Inflammatory macrophage treated with lipopolysaccharide for 4 hours (primary cell): ENCODE measurements at places on chromosomes 7 and 10.

GRCh38 chr10:114691442-114691941, 33.4 kb upstream of the ABLIM1 start:
- peak; percentile 81 for DNase-seq

GRCh38 chr7:24284699-24285506, 913 bp downstream of the NPY start:
- DNase-seq, result no peak

DNA sequence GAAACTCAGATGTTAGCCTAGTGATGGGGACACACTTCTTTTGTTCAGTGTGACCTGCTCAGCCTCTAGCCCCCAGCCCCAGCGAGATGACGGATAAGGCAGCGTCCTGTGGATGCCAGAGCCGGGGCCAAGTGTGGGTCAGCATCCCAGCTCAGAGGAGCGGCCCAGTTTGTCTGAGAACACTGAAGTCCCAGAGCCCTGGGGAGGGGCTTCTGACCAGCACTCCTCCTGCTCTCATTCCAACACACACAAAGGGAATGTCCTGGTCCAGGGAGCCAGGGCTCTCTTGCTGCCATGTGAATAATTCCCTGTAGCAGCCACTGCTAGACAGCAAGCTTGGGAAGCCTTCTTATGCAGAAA, 4.5 kb upstream of the ATP6V0E2 start:
- no peak for DNase-seq

- no peak for DNase-seq
Measured at GRCh38 chr10:99369126-99369525, 40.0 kb downstream of the CNNM1 start.

DNA sequence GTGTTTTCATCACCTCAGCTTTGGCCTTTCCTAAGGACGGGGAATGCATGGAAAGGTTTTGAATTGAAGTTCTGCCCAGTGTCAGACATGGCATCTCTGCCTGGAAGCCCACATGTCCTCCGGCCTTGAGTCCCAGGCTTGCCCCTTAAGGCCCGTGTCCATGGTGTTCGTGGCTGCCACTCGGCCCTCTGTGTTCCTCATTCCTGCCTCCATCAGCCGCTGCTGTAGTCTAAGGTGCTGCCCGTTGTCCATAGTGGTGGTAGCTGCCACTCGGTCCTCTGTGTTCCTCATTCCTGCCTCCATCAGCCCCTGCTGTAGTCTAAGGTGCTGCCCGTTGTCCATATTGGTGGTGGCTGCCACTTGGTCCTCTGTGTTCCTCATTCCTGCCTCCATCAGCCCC, 180.7 kb upstream of the SHH start:
- no peak for DNase-seq

GRCh38 chr10:75723319-75723980, 292.0 kb downstream of the LRMDA start:
- no peak for DNase-seq

DNA sequence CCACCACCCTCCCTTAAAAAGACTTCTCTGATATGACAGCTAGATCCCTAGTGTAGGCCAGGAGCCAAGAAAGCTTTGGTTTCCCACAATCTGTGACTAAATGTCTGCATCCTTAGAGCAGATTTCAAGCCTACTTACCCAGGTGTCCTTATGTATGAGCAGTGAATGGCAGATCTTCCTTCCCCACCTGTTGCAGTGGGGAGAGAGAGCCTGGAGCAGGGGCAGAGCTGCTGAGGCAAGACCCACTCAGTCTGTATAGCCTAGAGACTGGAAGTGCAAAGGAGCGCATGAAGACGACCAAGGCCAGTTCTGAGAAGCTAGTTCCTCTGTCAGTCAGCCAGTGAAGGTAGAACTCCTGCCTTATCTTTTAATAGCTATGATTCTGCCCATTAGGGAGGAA, 180.1 kb downstream of the GRM3 start:
- DNase-seq, result no peak

DNA sequence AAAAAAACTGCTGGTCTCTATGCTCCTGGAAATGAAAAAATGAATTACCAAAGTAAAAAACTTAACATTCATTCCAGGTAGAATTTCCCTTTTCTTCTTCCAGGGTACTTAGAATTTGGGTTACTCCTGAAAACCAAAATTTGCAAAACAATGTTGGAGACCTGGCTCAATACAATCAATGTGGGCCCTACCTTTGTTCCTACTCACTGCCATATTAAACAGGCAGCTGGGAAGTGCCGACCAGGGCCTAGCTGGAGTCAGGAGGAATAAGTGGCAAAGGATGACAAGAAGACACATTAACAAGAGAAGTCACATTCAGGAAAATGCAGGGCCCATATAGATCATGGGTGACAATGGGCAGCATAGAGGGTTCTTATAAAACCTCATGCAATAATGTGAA, 6.4 kb upstream of the AGK start:
- DNase-seq, result no peak

- no peak for DNase-seq
Measured at GRCh38 chr10:70540089-70540788, 61.7 kb downstream of the PALD1 start.

- DNase-seq, result no peak
Measured at GRCh38 chr7:108653526-108653925, 83.9 kb downstream of the DNAJB9 start.

- DNase-seq, result no peak
Measured at GRCh38 chr10:132110713-132111112, 45.0 kb downstream of the JAKMIP3 start.

GRCh38 chr10:73061743-73062142, 34.9 kb downstream of the P4HA1 start:
- no peak for DNase-seq

- DNase-seq, result no peak
Measured at GRCh38 chr10:2334575-2334974, 597.2 kb upstream of the ADARB2 start.

- no peak for DNase-seq
Measured at GRCh38 chr10:44898665-44899064, 12.5 kb upstream of the TMEM72 start.

DNA sequence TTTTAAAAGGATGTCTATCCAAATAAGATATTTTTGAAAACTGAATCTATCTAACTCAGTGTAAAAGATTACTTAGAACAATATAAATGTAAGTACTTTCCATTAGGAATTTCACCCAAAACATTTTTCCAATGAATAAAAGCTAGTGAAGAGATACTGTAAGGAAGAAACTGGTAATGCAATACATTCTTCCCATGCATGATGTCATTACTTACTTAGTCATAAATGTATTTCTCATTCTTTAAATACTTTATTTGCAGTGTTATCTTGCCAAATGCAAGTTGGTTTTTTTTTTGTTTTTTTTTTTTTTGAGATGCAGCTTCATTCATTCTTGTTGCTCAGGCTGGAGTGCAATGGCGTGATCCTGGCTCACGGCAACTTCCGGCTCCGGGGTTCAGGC, 265.6 kb downstream of the PHF14 start:
- no peak for DNase-seq

DNA sequence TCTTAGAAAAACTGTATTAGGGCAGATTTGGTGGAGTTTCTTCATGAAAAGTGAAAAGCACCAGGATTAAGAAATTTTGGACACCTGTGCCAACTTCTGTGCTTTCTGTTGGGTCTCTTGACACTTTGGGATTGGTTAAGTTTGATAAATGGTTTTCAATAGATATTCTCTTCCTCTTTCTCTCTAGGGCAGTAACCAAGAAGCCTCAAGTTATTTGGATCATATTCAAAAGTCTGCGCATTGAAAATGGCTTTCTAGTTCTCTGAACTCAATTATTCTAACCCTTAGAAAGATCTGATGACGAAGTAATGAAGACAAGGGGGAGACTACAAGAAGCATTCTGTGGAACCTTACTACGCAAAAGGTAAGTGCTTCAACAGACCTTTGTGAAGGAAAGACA, 144.0 kb upstream of the CCDC6 start:
- DNase-seq, result no peak

GRCh38 chr7:18806177-18806576, 310.6 kb downstream of the HDAC9 start:
- DNase-seq, result no peak

GRCh38 chr10:93261961-93262610, 188.4 kb downstream of the CYP26A1 start:
- DNase-seq, result peak; percentile 7

- DNase-seq, result no peak
Measured at GRCh38 chr7:131605280-131605878, 49.0 kb upstream of the PODXL start.

GRCh38 chr10:48545462-48546145, 59.3 kb downstream of the ARHGAP22 start:
- DNase-seq, result no peak

- no peak for DNase-seq
Measured at GRCh38 chr10:86644794-86645445, 9.4 kb upstream of the OPN4 start.

GRCh38 chr7:66754541-66754940, 14.0 kb downstream of the RABGEF1 start:
- DNase-seq, result no peak

DNA sequence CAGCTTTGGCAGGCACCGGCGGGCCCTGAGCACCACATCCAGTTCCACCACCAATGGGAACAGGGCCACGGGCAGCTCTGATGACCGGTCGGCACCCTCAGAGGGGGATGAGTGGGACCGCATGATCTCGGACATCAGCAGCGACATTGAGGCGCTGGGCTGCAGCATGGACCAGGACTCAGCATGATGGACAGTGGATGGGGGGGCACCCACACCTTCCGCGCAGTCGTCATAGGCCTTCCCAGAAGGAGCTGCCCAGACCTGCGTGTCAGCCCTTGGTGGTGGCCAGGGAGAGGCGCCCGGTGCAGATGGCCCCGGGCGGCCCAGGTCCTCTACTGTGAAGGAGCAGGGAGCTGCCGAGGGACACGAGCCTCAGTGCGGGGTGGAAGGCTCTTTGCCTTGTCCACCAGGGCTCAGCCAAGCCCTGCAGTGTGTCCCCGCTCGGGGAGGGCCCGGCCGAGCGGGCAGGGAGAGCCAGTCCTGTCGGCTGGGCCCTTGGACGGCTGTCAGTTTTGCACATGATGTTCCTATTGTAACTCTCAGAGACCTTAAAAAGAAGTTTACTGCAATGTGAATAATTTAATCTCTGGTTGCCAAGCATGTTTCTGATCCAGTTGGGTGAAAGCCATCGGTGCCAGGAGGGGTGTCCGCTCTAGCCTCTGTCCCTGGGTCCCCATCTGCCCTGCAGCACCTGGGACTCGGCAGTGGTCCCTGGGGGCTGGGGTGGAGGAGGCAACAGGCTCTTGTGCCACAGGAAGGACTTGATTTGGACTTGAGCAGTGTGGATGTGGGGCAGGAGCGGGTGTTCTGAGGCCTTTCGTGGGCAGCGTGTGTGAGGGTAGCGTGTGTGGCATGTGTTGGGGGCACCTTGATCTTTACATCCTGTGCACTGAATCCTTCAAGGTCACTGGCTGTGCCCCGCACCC, 12.6 kb downstream of the NACAD start:
- no peak for DNase-seq

DNA sequence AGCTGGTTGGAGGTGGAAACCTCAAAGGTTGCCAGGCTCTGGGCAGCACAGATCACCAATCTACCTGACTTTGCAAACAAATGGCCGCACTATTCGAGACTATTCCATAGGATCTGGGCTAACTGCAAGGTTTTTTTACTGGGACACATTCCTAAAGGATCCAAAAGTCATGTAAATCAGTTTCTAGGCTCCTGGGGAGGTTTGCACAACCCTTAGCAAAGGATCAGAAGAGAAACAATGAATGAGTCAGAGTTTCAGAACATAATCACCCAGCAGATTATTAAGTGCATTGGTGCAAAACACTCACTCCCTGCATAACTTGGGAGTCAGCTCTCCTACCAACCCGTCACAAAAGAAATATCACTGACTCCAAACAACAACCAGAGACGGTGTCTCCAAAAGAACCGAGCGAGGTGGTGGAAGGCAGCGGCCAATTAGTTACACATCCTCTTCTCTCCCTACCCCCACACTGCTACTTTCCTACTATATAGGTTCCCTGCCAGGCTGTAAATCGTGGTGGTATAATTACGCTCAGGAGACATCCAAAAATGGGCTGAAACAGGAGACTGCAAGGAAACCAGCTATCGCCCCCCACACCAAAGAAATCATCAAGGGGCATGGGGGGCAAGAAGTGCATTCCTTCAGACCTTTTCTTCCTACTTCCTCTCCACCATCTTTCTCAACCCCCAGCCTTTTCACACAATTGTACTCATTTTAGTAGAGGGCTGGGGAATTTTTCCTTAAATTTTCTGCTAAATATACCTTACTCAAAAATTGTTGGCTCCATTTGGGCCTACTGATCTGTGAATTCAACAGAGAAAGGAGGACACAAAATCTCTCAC, 3.2 kb downstream of the UBE2H start:
- DNase-seq, result peak; percentile 59

DNA sequence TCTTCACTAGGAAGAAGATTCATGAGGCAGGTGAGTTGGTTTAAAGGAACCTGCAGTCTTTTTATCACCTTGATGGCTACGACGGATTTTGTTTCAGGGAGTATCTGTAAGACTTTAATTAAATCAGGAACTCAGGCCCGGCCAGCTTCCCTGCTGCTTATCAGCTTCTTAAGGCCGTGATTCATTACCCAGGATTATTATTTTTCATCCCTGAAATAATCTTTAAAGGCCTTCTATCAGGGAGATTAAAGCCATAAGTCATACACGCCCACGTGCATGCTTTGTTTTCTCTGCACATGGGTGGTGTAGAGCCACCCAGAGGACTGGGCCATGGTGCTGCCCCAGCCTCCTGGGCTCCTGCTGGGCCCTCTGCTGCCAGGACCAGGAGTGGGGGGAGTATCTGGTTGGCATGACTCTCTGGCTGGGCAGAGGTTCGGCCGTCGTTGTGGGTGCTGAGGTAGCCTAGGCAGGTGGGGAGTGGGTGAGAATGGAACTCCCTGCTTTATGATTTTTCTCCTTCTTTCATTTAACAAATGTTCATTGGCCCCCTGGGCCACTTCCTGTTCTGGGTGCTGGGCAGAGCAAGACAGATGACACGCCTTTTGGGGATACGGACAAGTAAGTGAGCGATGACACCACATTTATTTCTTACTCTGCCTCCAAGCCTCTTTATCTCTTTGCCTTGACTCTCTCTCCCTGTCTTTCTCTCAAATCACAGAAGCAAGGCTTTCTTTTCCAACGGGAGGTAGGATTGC, 39.0 kb upstream of the PCBD1 start:
- peak; percentile 11 for DNase-seq

- no peak for DNase-seq
Measured at GRCh38 chr7:155791836-155792235, 20.4 kb downstream of the SHH start.

DNA sequence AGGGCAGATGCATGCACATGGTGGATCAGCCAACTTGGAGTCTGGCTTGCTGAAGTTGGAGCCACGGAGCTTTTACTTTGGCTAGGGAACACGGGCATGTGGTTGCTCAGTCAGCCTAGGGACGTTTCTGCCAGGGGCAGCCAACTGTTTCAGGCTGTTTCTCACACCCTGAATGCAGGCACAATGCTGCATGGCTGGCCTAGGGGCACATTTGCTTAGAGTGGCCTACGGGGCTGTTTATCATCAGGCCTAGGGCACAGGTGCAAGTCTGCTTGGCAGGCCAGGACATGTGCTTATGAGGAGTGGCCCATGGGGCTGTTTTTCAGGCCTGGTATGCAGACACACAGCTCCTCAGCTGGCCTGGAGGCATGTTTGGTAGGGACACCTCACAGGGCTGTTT, 107.4 kb downstream of the GSAP start:
- no peak for DNase-seq
